ENCODE measurements at places on chromosomes 12 and 14.

- DNase-seq, result no peak
These were observed 25.9 kb downstream of the TMEM117 start for GRCh38 chr12:43861840-43862150.

DNA sequence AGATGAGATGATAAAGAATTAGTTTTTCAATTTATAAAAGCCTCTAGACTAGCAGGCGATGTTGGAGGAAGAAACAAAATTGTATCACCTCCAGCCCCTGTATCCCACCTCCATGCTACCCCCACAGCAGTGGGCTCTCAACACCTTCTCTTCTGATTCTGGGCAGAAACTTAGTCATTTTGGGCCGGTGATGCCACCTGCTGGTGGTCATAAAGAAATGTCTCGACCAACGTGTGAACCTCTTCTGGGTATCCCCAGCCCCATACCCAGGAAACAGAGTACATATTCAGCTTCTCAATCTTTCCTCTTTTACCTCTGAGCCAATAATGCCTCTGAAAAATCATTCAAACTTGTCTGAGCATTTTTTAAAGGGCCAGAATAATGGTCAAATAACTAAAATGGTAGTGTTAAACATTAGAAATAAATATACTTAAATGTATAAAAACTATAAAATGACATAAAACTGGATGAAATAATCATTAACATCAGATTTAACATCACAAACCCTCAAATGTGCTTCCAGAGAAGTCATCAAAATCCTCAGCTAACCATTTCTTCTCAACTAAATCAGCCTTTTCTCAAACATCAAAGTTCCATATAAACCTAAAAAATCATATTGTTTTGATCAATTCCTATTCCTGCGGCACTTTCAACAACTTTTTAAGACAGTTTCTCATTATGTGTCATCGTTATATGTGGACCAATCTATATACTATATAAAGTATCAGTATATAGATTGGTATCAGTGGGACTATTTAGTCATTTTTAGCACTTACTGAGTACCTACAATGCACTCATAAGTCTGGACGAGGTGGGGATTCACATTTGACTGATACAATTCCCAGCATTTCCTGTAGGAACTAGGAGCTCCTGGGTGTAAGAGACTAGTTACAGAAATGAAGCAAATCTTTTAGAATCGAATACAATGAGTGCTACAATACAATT, 69.4 kb downstream of the ATXN2 start:
- DNase-seq, result no peak

DNA sequence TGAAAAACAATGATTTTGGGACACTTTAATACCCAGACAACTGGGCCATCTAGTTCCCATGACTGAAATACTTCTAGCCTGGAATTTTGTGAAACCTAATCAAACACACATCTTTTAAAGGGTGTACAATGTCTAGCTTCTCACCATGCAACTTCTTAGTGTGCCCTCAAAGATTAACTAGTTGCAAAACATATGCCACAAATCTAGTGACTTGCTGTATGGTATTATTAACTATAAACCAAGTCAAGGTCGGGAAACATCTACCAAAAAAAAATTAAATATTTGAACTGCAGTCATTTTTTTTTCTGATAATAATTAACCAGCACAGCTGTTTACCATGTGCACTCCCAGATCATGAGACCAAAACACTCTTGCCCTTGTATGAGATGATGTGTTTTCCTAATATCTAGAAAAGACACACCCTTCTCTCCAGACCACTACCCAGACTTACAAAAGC, 171.8 kb upstream of the FOXN3 start:
- no peak for DNase-seq

DNA sequence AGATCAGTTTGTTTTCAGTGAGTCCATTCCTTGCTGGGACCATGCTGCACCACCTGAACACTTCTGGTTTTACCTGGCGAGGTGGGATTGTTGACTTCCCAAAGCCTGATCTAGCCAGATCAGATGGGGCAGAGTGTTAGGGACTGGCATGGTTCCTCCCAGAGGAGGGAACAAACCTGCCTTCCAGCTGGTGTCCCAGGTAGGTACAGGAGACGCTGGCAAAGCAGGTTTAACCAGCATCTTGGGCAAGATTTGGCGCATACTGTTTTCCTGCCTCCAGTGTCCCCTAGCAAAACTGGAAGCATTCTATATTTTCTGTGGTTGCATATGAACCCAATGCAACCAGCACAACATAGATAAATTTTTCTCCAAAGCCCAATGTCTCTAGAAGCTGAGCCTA, 14.6 kb upstream of the FOS start:
- DNase-seq, result no peak

DNA sequence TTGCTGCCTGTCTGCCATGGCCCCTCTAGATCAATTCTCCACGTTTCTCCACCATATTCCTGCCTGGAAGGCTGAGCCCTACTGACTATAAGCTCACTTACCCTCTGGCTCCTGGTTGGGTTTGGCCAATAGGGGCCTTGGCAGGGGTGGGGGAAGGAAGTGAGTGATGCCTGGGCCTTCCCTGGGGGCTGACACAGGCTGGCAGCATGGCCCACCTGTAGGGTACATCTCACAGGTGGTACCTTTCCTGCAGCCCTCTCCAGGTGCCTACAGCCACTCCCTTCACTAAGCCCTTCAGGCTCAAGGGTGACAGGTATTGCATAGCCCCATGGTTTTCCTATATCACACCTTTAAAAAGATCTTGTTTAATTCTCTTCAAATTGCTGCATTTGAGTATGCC, 3.5 kb downstream of the RFC5 start:
- DNase-seq, result no peak

DNA sequence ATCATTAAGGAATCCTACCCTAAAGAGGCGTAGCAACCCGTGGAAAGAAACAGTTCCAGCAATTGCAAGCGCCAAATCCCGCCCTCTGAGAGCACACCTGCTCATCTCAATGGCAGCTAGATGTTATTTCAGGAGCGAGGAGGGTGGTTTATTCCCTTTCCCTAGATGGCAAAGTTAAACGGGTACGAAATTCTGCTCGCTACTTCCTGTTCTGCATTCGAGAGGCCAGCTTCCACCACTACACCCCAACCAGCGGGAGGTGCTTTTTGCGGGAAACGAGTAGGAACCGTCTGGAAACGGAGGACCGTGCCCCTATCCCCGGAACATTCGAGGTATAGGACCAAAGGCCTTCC, 536 bp downstream of the VPS29 start:
- DNase-seq, result peak; percentile 28

- DNase-seq, result no peak
These were observed 1.1 kb downstream of the HPD start for GRCh38 chr12:121857322-121858246.

- DNase-seq, result no peak
These were observed 9.6 kb downstream of the KLC1 start for GRCh38 chr14:103638594-103638993.

GRCh38 chr12:94027561-94027960, 120.8 kb upstream of the PLXNC1 start:
- DNase-seq, result no peak

- no peak for DNase-seq
These were observed 64.8 kb upstream of the TMEM260 start for GRCh38 chr14:56514663-56515371.

DNA sequence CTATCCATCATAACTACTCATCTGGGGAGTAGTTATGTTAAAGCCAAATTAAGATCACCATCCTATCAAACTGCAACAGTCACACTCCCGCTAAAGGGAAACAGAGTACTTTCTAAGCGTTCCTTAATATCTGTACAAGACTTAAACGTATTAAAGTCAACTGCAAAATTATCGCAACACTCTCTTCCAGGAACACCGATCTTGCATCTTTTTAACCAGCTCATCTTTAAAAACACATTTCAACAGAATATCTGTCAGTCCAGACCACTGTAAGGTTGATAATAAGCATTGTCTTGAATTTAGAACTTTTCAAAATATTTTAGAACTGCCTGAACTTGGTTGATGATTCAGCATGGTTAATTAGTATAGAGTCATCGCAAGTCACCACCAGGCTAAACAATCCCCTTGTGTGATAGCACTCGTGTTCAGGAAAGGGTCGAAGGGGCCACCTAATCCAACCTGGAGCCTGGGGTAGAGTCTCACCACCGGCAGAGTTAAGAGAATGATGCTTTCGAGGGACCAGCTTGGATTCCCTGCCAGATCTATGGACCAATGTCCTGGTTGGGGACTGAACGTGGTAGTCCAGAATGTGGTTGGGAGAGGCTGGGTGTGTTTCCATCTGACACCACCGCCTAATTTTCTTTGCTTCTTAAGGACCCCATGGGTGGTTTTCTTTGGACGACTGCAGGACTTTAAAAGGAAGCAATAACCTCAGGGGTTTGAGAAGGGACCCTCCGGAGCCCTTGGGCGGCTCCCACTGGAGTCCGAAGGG, 890 bp downstream of the SPTLC2 start:
- no peak for DNase-seq

GRCh38 chr12:105041186-105041585, 43.1 kb downstream of the ALDH1L2 start:
- DNase-seq, result no peak

GRCh38 chr12:89490922-89491321, 33.7 kb downstream of the GALNT4 start:
- no peak for DNase-seq

GRCh38 chr12:52188658-52189057, 3.2 kb downstream of the KRT80 start:
- DNase-seq, result no peak

DNA sequence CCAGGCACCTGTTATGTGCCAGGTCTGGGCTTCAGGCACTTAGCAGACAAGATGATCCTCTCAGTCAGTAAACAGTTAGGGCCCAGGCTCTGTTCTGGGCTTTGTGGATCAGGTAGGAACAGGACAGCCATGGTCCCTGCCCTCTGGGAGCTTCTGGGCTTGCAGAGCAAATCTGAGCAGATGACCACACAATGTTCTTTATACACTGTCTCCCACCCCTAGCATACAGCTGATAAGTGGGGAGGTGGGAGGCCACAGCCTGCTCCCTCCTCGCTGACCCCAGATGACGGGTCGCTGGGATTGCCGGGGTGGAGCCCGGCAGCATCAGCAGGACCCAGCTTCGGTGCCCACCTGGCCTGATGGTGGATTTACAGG, 53.1 kb upstream of the RIN3 start:
- no peak for DNase-seq

DNA sequence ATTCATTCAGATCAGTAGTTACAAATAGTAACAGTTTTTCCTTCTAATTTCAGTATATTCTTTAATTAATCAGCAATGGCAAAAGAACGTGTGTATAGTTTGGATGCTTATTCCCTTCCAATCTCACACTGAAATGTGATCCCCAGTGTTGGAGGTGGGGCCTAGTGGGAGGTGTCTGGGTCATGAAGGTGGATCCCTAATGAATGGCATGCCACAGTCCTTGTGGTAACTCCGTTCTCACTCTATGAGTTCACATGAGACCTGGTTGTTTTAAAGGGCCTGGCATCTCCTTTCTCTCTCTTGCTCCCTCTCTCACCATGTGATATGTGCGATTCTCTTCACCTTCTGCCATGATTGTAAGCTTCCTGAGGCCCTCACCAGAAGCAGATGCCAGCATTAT, 18.9 kb upstream of the SYNDIG1L start:
- no peak for DNase-seq

GRCh38 chr12:43058616-43059015, 469.1 kb upstream of the PRICKLE1 start:
- no peak for DNase-seq

DNA sequence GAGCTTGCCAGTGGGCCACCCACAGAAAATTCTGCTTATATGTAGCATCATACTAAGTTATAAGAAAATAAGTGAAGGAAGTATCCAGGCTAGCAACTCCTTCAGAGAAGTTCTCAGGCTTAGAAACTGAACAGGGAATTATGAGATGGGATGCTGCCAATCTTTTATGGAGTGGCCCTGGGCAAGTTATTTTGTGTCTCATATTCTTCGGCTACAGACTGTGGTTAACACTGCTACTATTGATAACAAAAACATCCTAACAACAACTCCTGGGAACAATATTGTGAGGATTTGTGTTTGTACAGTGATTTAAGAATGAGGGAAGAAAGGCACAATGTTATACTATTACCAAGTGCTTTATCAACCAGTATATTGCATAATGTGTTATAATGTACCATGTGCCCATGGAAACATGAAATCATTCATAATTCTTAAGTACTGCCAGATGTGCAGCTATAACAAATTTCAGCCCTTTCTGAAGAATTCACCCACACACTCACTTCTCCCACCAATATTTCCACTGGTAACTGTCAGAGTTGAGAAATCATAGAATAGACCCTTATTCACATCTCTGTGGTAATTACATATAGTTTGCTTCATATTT, 113.3 kb upstream of the SOX5 start:
- DNase-seq, result no peak

DNA sequence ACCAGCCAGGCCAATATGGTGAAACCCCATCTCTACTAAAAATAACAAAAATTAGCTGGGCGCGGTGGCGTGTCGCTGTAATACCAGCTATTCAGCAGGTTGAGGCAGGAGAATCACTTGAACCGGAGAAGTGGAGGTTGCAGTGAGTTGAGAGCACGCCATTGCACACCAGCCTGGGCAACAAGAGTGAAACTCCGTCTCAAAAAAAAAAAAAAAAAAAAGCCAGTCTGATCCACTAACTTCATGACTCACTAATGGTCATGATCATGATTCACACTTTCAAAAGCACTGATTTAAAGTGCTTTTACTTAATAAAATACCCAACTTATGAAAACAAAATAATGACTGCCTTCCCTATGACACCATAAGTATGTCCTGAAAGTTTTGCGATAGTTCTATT, 38.4 kb upstream of the CPM start:
- DNase-seq, result no peak

DNA sequence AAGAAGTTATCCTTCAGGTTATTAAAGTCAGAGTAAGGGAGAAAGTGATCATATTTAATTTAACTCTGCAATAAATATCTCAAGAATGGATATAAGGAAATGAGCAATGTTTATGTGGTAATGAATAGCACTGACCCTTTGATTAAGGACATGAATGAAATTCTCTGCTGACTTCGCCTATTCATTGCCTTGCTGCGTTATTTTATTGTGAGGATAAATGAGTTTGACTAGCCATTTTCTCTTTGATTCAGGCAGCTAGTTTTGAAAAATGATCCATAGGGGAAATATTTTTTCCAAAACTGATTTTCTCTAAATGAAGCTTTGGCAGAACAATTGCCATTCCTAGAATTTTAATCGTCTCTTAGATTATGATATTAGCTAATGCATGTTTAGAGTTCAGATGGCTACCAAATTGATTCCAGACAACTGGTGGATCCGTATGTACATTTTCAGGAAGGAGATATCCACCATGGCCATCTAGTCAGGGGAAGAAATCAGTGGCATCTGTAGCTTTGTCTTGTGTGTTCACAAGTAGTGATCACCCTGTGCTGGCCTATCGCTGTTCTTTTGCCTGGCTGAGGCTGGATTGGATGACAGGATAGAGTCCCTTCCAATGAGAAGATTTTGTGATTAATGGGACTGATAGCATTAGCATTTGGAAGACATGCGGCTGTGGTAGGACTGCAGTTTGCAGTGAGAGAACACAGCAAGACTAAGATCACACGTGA, 302.3 kb upstream of the RGS6 start:
- no peak for DNase-seq
